ENCODE measurements at places on chromosomes 1 and 21.

GRCh38 chr1:228064741-228065542 lies 17.6 kb upstream of the ARF1 start:
- no peak for DNase-seq

DNA sequence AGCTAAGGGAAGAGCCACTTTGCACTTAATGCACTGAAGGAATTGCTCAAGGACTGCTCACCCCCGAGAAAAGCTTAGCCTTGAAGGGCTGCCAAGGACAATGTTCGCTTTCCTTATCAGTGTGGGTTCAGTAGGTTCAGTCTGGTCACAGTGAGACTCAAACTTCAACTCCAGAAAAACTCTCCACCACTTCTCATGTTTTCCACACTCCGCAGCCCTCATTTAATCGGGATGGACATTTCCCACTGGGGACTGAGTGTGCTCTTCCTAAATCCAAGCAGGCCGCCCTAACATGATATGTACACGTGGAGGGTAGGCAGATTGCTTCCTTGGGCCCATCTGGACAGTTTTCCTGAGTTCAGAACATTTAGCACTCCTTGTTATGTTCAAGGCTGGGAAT lies 19.5 kb downstream of the SUSD4 start:
- peak; percentile 63 for DNase-seq

DNA sequence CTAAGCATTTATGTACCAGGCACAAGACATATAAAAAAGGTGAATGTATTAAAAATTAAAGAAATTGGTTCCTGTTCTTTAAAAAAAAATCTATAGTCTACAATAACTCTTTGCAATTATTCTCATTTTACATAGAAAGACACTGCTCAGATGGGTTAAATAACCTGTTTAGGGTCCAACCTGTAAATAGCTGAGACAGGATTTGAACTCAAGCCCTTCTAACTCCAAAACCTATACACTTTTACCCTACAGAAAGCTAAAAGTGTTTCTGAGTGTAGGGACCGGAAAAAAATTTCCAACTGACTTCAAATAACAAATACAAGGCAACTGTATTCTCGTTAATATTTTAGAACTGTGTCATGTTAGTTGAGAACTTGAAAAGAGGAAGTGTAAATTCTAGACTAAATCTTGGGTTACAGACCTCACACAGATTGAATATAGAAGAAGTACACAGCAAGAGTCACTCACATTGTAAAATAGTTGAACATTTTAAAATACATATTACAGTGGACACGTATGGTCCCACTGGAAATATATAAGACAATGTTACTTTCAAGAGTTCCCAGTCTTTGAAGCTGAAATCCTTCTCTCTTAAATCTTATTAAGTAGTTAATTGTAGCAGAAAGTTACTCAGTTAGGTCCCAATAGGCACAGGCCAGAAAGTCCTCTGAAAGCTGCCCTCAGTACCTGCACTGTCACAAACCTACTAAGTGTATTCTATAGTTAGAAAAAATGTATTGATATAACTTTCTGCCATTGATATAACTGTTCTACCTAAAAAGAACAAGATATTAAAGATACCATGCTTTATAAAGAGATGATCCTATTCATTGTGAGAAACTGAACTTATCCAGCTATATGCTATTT lies 7.3 kb downstream of the EDEM3 start:
- no peak for DNase-seq

GRCh38 chr1:39132505-39133339 lies 71.8 kb upstream of the MACF1 start:
- no peak for DNase-seq

DNA sequence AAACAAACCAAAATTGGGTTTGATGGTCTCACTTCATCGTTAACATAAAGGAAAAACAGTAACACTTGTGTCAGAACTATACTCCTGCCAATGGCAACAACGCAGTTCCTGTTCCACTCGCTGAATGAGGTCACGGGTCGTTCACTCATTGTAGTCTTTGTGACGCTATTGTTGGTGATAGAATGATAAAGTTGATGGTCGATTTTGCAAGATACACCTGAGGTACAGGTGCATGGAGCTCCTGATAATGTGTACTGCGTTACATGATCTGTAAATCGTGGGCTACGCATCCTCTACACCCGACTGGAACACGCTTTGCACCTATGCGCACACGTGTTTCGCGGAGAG lies 391 bp upstream of the CENPS start:
- no peak for DNase-seq

GRCh38 chr1:53326598-53327181 lies 1.2 kb downstream of the LRP8 start:
- DNase-seq, result no peak

GRCh38 chr1:93235261-93235660 lies 54.7 kb downstream of the CCDC18 start:
- DNase-seq, result no peak

GRCh38 chr1:109818988-109819764 lies 55.5 kb upstream of the EPS8L3 start:
- no peak for DNase-seq

DNA sequence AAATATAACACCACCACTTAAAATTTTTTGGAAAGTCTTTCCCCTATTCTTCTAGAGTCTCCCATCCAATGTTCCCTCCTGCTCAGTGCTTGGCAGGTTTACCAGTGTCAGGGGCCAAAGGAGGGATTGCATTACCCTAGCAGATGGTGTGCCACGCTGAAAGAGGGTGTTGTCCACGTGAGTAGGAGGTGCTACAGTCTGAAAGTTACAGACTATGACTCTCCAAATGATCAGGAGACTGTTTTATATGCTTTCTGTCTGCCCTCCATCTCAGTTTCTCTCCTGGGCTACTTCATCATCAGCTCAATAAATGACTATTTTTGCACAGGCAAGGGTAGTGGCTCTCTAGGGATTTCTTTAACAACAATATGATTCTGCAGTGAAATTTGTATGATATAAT lies 31.3 kb upstream of the ANGPTL7 start:
- peak; percentile 40 for DNase-seq

DNA sequence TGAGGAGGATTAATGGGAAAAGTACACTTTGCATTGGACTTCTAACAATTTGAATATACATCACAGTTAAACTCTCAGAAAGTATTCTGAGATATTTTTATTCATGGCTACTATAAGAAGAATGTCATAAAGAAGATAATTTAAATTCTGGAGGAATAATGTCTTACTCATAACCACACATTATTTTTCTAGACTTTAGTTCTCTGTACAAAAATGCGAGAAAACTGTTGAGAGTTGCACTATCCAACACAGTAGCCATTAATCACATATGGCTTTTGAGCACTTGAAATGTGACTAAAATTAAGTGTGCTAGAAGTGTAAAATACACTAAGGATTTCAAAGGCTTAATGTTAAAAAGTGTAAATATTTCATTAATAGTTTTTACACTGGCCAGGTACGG lies 53.8 kb downstream of the CRB1 start:
- peak; percentile 10 for DNase-seq

DNA sequence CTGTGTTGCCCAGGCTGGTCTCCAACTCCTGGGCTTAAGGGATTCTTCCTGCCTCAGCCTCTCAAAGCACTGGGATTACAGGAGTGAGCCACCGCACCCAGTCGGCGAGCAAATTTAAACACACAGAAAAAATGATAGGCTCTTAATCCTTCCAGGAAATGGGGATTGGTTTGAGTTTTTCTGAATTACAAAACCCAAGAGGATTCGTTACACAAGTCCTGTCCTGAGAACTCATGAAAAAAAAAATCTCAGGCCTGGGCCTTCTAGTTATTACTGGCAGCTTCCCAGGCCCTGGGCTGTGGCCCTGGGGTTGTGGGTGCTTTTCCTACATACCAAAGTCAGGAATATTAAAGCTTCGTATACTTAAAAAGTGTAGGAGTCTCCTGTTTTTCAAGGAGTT lies 6.3 kb upstream of the IFNGR2 start:
- DNase-seq, result peak; percentile 96

GRCh38 chr1:48472638-48473037 lies 634 bp upstream of the SPATA6 start:
- DNase-seq, result no peak

GRCh38 chr1:159821171-159821867 lies 5.4 kb upstream of the SLAMF8 start:
- DNase-seq, result no peak

- no peak for DNase-seq
Measured at GRCh38 chr1:48776393-48777218, at the start of gene BEND5. Gene BEND5, minus strand, starts transcription at chr1:48776891. Its CDS starts 60 bp downstream, at chr1:48776831.

GRCh38 chr1:64933296-64934070 lies 32.9 kb downstream of the JAK1 start:
- peak; percentile 72 for DNase-seq

DNA sequence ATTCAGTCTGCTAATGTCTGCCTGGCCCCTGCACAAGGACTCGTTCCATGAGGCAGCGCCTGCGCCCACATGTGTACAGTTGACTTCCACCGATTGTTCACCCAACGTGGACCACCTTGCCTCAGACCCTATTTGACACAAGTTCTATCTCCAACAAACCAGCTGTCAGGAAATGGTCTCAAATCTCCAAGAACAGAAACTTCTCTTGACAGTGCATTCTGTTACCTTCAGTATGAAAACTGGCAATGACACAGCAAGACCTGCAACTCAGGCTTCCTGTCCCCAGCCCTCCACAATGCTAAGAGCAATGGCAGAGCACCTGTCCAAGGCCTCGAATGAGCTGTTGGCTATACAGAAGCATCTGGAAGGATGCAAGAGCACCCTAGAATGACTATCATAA lies 102.3 kb upstream of the CLDN14 start:
- no peak for DNase-seq

All from amniotic epithelial cell (primary cell).